ENCODE measurements at places on chromosomes 7 and 10.

DNA sequence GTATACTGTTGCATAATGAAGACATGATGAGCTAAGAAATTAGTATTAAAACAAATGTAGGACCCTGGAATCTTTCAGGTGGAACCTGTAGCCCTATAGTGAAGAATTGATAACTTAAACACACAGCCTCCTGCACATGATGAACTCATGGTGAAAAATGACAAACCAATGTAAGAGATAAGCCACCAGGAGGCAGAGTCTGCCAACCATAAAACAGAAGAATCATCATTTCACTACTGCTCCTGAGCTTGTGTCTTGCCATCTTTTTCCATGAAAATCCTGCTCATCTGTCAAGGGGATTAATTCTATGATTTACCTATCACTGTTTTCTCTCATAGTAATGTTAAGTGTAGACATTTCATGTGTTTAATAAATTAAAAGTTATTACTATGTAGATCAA is 363.9 kb downstream of the MALRD1 start:
- no peak for DNase-seq

DNA sequence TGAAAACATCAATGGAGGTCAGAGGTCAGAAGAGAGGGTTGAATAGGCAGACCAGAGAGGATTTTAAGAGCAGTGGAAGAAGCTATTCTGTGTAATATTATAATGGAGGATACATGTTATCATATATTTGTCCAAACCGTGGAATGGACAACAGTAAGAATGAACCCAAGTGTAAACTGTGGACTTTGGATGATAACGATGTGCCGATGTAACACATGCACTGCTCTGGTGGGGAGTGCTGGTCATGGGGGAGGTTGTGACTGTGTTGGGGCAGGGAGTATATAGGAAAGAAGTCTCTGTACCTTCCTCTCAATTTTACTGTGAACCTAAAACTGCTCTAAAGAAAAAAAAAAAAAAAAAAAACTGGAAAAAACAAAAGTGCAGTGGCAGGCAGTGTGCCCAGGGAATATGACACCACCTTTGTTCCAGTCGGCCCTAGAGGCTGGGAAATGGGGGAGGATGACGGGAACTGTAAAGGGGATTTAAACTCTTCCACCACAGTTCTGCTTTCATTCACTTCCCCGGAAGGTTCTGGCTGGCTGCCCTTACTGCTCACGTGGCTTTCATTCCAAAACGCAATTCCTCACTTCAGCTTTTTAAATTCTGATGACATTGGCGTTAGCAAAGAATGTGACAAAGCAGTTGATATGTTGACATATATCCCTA is 113.7 kb upstream of the ANKRD1 start:
- DNase-seq: no peak

GRCh38 chr7:27636326-27637006 is 26.2 kb downstream of the HIBADH start:
- no peak for DNase-seq

- DNase-seq: peak; percentile 33
Measured at GRCh38 chr7:106947244-106947728, 82.2 kb downstream of the PIK3CG start.

DNA sequence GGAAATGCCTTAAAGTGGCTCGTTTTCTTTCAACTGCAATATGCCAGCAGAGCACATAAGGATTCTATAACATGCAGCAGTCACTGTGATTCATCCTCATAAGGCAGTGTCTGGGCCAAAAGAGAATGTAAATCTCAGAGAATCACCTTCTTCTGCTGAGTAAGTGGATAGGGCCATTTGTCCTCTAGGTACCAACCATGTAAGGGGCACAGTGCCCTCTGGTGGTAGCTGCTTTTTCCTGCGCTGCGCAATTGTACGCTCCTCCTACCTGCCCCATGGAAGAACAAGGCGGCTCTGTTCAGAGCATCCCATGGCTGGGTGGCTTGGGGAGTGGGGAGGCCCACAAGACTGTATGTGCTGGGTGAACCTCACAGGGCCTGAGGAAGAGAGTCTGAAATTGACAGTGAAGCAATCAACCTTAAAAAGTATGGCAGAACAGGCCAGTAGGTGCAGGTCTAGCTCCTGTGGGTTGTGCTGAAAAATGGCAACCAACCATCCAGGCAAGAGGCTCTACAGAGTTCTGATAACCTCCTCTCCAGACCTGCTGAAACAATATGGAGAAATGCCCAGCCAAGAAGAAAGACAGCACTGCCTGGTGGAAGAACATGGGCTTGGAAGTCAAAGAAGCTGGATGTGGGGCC is 78.6 kb upstream of the C10orf90 start:
- DNase-seq: peak; percentile 10

Measured in GM19239 (cell line).